Liver (tissue), 10 donors: ENCODE measurements at places on chromosomes 12 and 14. TPM values are rescaled to one million over a fixed set of nuclear protein-coding genes. Genes with fewer than 3 reads are reported as not detected.
A peak's percentile ranks its signal among the peaks of the same experiment; 100 is the strongest.

Gene DHRS4L2
- 56.8 TPM for total RNA-seq

Gene ARMH4
- 0.67 TPM for total RNA-seq

Gene E2F7
- not detected for total RNA-seq

Gene PUS7L
- total RNA-seq, result 6.8 TPM

- no peak for DNase-seq
These were observed 40.1 kb downstream of the WASHC3 start for GRCh38 chr12:102021540-102022246.

DNA sequence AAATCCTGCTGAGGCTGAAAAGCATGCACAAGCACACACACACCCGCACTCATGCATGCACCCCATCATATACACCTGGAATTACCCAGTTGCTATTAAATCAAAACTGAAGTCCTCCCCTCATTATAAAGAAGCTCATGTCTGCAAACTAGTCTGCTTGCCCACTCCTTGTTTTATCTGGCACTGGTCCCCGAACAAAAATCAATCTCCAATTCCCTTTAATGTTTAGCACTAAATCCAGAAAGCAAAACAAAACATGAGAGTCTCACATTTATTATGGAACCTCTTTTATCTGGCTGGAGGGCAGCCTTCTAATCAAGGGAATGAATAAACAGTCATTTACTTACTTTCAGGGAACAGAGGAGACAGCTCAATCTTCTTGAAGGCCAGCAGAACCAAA lies 1093.4 kb upstream of the FLRT2 start:
- DNase-seq, result no peak

DNA sequence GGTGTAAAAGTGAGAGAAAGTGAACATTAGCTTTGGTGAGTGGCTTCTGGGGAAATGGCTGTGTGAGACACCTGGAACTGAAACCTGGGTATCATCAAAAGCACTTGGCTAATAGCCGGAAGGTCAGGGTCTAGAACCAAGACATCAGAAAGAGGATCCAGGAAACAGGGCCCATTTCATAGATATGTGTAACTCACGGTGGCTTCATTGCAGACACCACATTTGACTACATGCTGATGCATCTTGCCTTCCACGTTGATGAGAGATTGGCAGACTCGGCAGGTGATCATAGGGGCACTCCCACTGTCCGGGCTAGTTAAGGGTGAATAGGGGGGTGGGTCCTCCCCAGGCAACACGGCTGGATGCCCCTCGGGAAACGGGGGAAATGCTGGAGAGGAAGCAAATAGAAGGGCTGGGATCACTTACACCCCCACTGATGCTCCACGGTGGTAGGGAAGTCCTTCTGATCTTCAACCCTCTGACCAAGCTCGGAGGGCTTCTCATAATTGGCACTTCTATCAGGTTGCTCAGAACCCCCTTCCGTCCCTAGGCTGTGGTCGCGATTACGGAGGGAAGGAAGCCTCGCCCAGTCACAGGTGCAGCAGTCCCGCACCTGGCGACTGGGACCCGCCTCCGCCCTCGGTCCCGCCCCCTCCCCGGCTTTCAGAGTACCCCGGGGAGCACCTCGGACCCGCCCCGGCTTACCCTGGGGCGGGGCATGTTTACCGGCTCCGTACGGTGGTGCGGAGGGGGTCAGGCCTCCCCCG lies 593 bp downstream of the PIP4P1 start:
- peak; percentile 61 for DNase-seq

DNA sequence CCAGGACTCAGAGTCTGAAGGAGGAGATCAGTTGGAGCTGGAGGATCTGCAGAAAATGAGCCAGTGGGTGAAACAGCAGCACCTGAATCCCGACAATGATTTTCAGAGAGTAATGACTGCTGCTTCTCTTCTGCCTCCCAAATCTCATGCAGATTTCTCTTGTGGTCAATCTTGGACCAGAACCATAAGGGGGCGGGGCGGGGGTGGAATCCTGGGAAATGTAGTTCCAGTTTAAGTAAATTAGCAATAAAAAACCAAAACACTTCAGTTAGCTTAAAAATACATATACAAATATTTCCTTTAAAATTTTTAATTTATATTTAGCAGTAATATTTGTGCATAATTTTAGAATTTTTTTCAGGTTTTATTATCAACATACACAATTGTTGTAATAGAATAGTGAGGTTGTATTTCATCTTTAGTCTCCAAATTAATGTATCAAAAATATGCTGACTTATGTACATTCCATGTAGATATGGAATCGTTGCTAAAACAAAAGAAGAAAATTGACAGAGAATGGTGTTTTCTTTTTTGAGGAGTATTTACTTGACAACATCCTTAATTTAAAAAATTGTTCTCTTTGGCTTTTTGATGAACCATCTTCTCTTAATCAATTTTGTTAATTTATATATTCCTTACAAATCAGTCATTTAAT lies 223.5 kb upstream of the SYT10 start:
- DNase-seq, result no peak

GRCh38 chr14:79585845-79586244 lies 625.5 kb downstream of the DIO2 start:
- DNase-seq, result no peak

DNA sequence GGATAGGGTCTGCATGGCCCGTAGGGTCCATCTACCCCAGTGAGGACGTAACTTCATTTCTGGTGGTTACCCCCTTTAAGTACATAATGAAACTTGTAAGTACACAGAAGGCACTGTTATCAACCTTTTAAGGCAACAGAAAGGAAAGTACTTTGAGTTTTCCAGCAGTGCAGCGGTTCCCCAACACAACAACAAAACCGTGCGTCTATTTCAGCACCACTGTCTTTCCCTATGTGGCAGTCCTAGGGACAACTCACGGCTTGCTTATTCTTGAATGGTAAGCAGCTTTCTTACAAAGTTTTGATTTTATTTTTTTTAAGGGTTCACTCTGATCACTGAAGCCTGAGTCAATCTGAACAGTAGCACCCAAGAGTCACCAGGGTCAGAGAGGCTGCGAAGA lies 46.3 kb downstream of the FOXN3 start:
- no peak for DNase-seq

DNA sequence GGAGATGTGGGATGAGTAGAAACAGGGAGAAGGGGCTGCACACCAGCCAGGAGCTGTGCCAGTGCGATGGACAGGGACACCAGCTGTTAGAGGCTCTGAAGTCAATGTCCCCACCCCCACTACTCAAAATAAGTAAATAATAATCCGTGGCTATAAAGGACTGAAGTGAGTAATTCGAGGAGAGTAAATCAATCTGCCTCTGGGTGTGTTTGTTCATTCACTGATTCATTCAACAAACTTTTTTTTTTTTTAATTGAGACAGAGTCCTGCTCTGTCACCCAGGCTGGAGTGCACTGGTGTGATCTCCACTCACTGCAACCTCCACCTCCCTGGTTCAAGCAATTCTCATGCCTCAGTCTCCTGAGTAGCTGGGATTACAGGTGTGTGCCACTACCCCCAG lies 363.6 kb downstream of the TMEM132D start:
- DNase-seq, result no peak

DNA sequence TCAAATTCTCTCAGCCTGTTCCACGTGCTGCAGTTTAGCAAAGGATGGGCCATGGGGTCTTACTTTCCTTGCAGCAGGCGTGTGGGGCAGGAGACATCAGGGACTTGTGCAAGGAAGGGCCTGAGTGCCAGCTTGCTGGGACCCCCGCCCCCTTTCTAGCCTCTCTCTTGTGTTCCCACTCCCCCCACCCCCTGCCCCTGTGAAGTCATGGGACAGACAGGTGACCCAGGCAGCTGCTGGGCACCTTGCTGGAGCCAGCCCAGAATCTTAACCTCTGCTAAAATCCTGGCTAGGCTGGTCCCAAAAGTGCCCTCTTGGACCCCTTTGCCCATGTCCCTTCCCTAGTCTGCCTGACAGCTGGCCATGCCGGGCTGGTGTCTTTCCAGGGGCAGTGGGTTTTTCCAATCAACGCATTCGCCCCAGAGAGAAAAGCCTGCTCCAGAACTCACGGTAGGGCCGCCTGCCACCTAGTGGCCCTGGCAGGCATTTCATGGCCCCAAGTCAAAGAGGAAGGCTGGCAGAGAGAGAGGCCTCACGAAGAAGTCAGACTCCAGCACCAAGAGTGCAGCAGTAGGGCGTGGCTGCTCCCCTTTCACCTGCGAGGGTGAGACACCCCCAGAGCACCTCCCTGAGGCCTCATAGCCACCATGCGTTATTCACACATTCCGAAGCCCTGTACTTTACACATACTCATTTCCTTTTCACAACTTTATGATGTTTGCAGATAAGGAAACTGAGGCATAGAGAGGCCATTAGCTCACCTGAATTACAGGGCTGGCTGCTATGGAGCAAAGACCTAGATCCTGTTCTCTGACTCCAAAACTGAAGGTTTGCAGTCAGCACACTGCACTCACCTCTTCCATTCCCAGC lies 67.4 kb downstream of the LGMN start:
- DNase-seq, result peak; percentile 72

DNA sequence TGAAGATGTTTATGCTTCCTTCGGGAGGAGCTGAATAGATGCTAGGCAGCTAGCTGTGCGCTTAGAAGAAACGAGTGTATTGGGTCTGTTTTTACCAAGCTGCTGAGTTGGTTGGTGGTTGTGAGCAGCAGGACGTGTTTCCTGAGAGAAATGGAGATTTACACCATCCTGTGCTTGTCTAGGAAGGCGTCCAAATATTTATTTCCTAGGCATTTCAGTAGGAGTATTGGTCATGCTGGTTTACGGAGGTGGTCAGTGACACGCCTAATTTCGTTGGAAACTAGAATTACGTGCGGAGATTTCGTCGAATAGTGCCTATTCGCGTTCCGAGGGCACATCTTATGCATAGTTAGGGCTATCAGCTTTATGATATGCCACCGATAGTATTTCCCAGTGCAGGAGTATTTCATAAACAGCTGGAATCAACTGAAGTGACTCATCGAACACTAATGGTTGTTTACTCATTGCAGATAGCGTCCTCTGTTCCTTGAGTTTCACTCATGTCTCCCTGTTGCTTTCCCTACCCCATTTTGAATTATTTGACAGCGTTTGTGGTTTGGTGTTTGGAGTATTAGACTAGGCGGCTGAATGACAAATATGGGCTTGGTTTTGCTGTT lies 780 bp downstream of the TBC1D15 start:
- DNase-seq, result peak; percentile 40
